CD8-positive, alpha-beta memory T cell (primary cell): ENCODE measurements at places on chromosomes 4 and X. TPM values are rescaled to one million over a fixed set of nuclear protein-coding genes. Genes with fewer than 3 reads are reported as not detected.

The GPRASP3 gene
- polyA plus RNA-seq = 1.2 TPM

The RNF175 gene
- not detected for polyA plus RNA-seq

The FGB gene
- not detected for polyA plus RNA-seq

The POLR2B gene
- polyA plus RNA-seq = 61.0 TPM

The BDH2 gene
- 29.2 TPM for polyA plus RNA-seq

The IGSF1 gene
- not detected for polyA plus RNA-seq

The MUC7 gene
- polyA plus RNA-seq = not detected

The APELA gene
- polyA plus RNA-seq = not detected

The FGFBP1 gene
- polyA plus RNA-seq = not detected

The SMIM31 gene
- polyA plus RNA-seq = not detected

The ADRA2C gene
- polyA plus RNA-seq = not detected

The CNGA1 gene
- not detected for polyA plus RNA-seq

The LANCL3 gene
- polyA plus RNA-seq = 0.37 TPM

The PJA1 gene
- 47.9 TPM for polyA plus RNA-seq

The SPATA18 gene
- not detected for polyA plus RNA-seq

The SPANXA1 gene
- not detected for polyA plus RNA-seq

The UGT2B7 gene
- not detected for polyA plus RNA-seq

The C1QTNF7 gene
- polyA plus RNA-seq = not detected

The MAGEC3 gene
- not detected for polyA plus RNA-seq

The ADGRA3 gene
- 0.32 TPM for polyA plus RNA-seq

The PSAPL1 gene
- polyA plus RNA-seq = not detected

The CT55 gene
- polyA plus RNA-seq = not detected

The RWDD4 gene
- 21.3 TPM for polyA plus RNA-seq

The CENPE gene
- polyA plus RNA-seq = 1.1 TPM

The DCHS2 gene
- polyA plus RNA-seq = not detected

The PASD1 gene
- not detected for polyA plus RNA-seq

The NSUN7 gene
- not detected for polyA plus RNA-seq

The LRIT3 gene
- polyA plus RNA-seq = not detected

The IQCM gene
- polyA plus RNA-seq = not detected

The PIN4 gene
- polyA plus RNA-seq = 35.9 TPM

The AMTN gene
- polyA plus RNA-seq = not detected

The MTNR1A gene
- not detected for polyA plus RNA-seq

The RAB33B gene
- polyA plus RNA-seq = 8.4 TPM

The LINC00632 gene
- not detected for polyA plus RNA-seq

The PLK4 gene
- polyA plus RNA-seq = 1.8 TPM

The ARHGAP36 gene
- not detected for polyA plus RNA-seq

The RAB41 gene
- polyA plus RNA-seq = not detected

The GAGE13 gene
- not detected for polyA plus RNA-seq

The POF1B gene
- not detected for polyA plus RNA-seq

The PPP2R3B gene
- polyA plus RNA-seq = 10.0 TPM

The ABCG2 gene
- polyA plus RNA-seq = 0.54 TPM

The LARP7 gene
- polyA plus RNA-seq = 51.4 TPM

The SULT1E1 gene
- polyA plus RNA-seq = not detected

The ADH1B gene
- polyA plus RNA-seq = not detected

The HS3ST1 gene
- not detected for polyA plus RNA-seq

The PNMA6F gene
- not detected for polyA plus RNA-seq
